ENCODE measurements at places on chromosomes 12 and 14.

- no peak for DNase-seq
These were observed 11.4 kb upstream of the FOS start for GRCh38 chr14:75267141-75267721.

GRCh38 chr12:87444039-87444438 lies 585.2 kb downstream of the C12orf50 start:
- DNase-seq: no peak

- no peak for DNase-seq
These were observed 388.5 kb upstream of the MIS18BP1 start for GRCh38 chr14:45641541-45641940.

DNA sequence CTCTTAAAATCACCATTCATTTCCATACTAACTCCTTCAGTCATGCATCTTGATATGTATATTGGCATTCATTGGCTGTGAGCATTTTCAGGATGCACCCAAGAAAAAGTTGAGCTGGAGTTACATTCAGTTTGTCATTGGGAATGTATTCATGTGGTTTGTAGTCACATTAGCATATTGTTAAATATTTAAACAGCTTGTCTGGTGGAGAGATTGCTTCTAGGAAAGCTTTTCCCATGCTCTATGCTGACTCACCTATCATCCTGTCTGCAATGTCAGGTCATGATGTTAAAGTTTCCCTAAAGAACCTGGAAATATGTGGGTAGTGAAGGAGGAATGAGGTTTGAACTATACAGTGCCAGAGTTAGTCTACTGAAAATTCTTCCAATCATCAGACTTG lies 583.6 kb downstream of the GALC start:
- DNase-seq: no peak

DNA sequence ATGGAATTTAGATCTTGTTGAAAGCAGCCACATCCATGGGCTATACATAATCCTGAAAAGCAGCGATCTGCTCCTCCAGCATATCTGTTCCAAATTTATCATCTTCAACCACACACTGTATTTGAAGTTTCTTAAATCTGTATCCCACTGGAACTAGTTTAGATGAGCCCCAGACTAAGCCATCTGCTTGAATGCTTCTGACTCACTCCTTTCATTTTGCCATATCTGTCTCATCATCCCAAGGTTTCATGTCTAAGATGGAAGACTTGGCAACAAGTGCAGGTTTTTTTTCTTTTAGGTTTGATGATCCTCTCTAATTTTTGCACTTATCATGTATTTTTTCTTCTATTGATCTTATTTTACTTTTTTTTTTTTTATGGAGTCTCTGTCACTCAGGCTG lies 54.4 kb upstream of the TMEM263 start:
- DNase-seq: no peak

DNA sequence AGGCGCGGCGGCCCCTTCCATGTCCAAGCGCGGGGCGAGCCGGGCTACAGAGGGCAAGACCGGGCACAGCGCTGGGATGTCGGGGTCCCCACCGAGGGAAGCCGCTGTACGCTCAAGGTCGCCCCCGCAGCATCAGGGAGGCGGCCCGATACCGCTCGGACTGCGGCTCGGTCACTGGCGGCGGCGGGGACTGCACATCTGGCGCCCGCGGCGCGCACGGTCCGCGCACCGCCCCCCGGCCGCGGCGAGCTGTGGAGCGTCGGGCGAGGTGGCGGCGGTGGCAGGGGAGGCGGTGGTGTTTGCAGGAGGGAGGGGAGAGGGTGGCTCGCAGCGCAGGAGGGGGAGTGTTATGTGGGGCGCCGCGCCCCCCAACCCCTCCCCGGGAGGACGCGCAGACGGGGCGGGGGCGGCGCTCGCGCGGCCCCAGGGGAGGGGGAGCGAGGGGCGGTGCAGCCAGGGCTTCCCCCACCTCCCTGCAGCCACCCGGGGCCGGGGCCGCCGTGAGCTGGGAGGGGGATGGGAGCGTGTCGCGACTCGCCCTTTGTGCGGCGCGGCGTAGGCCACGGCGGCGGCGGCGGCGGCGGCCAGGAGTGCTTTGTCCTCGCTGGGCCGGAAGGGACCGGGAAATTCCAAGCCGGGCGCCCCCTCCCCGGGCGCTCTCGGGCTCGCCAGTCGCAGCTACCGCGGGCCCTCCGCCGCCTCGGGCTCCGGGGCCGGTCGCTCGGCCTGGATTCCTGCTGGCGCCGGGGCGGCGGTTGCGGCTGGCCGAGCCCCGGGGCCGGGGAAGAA lies at the start of gene NUAK1:
Gene NUAK1, minus strand, starts transcription at position 322 of the 789 bp plus-strand sequence. Its CDS starts 301 bp downstream, at position 21.
- DNase-seq: peak; percentile 15

DNA sequence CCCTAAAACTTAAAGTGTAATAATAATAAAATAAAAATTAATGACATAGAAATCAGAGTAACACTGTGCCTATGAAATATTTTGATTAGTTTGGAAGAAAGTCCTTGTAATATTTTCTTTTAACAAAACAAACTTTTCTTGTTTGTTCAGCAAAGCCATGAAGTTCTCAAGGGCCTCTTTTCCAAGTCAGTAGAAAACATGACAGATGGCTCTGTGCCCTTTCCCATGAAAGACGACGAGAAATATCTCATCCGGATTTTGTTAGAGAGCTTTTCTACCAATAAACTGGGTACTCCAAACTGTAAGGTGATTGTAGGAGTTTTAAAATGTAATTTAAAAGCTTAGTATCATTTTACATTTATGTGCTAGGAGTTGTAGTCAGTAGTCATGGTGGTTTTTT lies 54.5 kb upstream of the ASPG start:
- no peak for DNase-seq

- DNase-seq: no peak
These were observed 95.7 kb downstream of the PAPLN start for GRCh38 chr14:73333031-73333430.

DNA sequence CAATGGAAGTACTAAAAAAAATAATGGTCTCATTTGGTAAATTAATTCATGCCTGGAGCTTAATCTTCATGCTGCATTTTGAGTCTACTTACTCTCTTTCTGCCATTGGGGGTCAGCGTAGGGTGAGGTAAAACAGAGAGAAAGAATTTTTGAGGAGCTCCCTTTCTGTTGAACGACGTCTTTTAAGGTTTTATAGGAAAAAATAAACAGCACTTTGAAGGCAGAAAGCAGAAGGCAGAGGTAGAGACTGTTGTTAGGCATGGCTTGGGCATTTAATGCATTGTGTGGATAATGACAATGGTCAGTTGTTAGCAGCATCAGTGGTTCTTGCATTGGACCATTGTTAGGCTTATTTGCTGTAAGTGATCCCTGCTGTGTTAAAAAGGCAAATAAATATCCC lies 557.2 kb upstream of the STXBP6 start:
- DNase-seq: no peak

- no peak for DNase-seq
These were observed 24.2 kb downstream of the ST8SIA1 start for GRCh38 chr12:22310275-22310674.

DNA sequence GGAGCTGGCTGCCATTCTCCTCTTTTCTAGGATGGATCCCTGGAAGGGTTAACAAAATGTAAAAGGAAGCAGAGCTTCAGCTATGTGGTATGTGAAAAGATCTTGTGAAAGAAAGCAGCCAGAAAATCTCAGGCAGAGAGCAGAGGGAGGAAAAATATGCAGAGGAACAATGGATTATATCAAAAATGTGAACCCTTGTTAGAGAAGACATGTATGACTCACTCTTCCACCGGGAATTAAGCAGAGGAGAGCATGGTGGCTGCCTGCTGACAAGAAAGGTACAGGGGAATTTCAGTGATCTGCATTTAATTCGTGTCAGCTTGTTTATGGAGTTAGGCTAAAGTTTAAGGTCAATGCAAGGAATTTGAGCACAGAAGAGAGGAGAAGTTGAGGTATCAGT lies 46.3 kb downstream of the KCNA1 start:
- DNase-seq: no peak

- DNase-seq: no peak
These were observed 10.8 kb downstream of the RBM19 start for GRCh38 chr12:113955109-113955970.

- no peak for DNase-seq
These were observed 106.1 kb downstream of the DPF3 start for GRCh38 chr14:72787841-72788240.

DNA sequence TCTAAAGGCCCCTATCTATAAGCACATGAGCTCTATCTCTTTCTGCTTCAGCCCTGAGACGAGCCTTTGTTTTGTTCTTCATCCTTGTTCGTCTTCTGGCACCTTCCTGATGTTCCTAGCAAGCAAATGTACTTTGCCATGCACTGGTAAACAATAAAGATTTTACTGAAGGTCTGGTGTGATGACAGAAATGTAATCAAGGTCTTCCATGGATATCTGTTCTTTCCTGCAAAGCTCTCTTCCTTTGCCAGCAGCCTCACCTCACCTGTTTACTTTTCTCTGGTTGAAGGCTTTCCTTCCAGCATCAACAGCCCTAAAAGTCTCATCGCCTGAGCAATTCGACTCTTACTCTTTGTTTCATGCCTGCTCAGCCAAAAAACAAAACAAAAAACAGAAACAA lies 330.3 kb downstream of the PCNX1 start:
- DNase-seq: no peak

- DNase-seq: no peak
These were observed 61.0 kb downstream of the PPM1A start for GRCh38 chr14:60309867-60310552.

DNA sequence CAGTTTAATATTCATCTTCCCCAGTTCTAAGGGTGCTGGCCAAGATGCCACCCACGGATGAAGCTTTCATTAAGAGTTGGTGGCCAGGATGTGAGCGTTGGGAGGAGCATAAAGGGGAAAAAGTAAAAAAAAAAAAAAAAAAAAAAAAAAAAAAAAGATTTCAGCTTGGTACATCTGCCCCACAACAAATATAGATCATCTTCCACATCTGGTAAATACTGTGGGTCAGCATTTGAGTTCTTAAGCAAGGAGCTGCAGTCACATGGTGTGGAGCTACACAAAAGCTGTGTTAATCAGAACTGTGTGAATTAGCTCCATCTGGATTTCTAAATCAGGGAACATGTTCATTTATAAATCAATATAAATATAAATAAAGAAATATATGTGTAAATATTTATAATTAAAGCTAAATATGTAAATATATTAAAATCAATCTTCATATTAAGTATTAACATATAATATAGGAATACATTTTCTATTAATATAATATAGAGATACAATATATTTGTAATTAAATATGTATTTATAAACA lies 262.3 kb downstream of the NUAK1 start:
- no peak for DNase-seq

DNA sequence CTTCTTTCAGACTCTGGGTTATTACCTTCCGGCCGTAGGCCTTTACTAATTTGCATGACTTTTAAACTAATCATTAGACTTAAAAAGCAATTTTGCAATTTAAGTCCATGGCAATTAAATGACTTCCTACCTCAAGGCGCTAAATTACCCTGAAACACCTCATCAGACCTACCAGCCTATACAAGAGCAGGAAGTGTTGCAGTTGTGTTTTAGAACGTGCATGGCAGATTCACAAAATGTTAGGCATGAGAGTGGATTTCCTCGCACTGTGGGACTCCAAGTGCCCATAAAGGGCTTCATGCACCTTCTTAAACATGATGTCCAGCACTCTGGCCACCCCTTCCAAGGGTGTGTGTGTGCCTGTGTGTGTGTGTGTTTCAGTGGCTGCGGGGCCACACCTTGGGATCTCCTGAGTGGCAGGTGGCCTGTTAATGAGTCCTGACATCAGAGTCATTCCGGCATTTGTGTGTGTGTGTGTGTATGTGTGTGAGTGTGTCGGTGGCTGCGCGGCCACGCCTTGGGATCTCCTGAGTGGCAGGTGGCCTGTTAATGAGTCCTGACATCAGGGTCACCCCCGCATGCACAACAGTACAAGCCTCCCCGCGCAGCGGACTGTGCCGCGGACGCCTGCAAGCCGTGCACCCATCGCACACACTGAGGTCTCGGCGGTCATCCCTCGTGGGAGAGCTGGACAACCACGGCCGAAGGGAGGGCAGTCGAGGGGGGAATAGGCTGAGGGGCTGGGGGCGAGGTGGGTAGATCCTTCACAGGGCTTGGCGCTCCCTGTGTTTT lies 900 bp downstream of the C2CD5 start:
- DNase-seq: peak; percentile 59

DNA sequence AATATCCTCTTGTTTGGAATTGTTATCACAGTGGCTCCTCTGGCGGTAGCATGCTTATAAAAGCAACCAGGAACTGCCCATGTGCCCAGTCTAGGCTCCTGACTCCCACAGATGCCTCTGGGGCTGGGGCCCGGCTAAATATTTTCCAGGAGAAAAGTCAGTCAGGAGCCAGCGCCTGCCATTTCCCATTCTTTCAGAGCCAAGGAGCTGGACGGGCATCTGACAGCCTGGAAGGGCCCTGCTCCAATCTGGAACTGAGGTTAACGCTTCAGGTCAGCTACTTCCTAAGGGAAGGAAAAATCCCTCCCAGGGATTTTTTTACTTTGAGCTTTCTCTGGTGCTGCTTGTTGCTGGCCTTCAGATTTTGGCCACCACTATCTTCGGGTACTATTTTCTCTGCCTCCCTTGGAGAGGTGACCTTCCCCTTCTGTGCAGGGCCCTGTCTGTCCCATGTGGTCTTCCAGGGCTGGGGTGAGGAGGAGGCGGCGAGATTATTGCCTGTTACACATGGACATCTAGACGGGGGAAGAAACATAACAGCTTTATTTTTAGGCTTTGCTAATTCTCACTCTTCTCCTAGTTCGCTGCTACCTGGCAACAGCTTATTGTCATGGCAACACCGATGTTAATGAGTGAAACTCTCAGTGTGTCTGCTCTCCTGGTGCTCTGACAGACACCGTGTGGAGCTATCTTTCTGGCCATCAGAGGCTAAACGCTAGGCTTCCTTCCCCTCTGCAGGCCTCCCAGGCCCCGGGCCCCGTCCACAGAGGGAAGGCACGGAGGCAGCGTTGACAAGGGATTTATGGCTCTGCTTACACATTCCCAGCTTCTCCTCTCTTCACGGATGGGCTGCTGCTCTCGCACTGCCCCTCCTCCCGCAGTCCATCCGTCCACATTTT lies 160.4 kb downstream of the CACNA1C start:
- no peak for DNase-seq

DNA sequence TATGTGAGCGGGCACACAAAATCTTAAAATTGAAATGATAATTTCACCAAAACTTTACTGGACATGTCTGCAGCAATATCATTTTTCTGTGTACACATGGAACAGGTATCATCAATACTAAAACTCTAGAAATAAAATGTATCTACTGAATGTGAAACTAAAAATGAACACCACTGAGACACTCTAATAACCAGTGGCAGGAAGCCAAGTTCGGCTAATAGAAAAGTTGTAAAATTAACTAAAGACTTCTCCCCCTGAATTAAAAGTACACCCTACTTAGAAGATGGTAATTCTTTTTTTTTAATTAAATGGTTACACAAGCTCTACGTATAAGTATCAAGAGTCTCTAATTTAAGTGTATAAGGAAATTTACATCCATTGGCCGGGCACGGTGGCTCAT lies 227.2 kb downstream of the MED13L start:
- DNase-seq: no peak

All from activated naive CD8-positive, alpha-beta T cell treated with anti-CD3 and anti-CD28 coated beads for 36 hours (primary cell).